Mesenteric fat pad (tissue), 1 donor: ENCODE measurements at places on chromosomes 13 and 19.
A peak's percentile ranks its signal among the peaks of the same experiment; 100 is the strongest.

DNA sequence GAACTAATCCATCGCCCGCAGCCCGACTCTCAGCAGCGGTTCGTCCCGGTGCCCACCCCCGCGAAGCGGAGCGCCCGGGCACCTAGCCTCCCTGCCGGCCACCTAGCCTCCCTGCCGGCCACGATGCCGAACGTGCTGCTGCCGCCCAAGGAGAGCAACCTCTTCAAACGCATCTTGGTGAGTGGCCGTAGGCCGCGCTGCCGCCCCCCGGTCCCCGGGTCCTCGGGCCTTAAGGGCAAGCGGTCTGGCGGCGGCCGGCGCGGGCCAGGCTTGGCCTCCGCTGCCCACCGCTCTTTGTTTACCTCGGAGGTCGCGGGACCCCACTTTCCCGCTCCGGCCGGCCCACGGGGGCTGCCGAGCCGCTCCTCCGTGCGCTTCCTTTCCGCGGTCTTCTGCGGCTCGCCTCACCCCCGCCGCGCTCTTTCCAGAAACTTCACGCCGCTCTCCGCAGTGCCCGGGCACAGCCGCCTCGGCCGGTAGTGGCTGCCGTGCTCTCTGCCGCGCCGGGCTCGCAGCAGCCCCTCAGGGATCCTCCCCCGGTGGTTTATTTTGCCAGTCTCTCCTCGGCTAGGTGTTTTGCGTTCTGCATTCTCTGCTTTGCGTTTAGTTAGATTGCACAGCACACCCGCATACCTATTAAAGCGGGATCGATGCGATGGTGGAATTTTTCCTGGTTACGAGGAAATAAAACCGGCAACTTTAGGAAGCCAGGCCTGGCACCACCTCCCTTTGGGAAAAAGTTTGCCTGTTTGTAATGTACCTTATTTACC, 524 bp downstream of the NAA16 start:
- no peak for DNase-seq

- DNase-seq, result no peak
Observed at GRCh38 chr19:3062165-3063105, at the start of gene TLE5. TLE5 (minus strand) TSS chr19:3062495; CDS start chr19:3062200, 295 bp downstream.

DNA sequence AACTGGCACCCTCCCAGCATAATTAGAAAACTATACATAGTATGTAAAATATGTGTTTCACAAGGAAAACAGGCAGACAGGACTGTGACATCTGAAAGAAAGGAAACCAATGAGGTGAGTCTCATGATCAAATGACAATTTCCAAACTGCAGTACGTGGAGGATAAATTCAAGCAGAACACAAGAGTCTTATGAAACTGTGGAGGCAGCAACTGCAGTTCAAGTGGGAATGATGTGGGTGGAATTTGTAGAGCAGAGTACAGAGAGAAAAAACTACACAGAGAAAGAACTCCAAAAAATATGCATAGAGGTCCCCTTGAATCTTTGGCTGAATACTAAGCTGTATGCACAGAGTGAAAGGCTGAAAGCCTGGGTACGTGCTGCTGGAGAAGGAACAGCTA, 9.7 kb downstream of the SIGLEC6 start:
- no peak for DNase-seq

- no peak for DNase-seq
Observed at GRCh38 chr19:30183807-30184490, 188.2 kb upstream of the ZNF536 start.

DNA sequence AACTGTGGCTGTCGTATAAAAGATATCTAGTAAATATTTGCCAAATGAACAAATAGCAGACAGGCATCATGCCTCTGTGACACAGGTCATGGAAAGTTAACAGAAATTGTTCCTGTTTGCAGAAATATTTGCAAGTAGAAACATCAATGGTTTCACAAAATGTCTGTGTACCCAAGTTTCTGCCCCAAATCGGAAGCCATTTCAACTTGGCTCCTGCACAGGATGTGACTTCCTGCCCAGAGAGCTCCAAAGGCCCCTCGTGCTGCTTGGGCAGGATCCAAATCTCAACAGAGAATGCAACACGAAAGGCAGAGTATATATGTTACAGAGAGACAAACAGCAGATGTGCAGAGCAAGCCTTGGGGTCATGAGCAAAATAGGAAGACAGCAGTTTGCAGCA, 95.5 kb upstream of the SERP2 start:
- no peak for DNase-seq

DNA sequence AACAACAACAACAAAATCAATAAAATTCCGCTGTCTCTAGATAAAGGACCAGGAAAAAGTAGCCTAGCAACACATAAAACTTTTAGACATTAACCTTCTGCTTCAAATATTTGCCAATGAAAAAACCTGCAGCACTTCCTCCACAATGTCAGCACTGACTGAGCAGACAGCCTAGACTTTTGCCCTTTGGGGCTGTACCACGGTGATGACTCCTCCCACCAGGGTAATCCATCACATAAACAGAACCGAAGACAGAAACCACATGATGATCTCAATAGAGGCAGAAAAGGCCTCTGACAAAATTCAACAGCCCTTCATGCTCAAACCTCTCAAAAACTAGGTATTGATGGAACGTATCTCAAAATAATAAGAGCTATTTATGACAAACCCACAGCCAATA, 30.2 kb upstream of the TRPC4 start:
- DNase-seq, result no peak

DNA sequence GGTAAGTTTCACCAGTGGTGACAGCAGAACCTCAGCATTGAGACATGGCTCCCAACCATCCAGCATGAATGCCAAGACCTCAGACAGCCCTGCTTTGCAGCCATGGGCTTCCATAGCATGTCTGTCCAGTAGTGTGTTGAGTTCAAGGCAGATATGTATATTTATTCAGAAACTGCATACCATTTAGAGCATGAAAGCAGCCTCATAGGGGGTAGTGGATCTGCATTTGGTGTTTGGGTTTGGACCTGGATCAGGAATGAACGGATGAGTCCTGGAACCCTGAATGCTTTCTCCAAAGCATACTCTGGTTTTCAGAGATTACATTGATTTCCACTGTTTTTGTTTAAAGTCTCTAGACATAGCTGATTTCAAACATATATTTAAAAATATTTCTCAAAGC, 114.3 kb downstream of the ESD start:
- no peak for DNase-seq

DNA sequence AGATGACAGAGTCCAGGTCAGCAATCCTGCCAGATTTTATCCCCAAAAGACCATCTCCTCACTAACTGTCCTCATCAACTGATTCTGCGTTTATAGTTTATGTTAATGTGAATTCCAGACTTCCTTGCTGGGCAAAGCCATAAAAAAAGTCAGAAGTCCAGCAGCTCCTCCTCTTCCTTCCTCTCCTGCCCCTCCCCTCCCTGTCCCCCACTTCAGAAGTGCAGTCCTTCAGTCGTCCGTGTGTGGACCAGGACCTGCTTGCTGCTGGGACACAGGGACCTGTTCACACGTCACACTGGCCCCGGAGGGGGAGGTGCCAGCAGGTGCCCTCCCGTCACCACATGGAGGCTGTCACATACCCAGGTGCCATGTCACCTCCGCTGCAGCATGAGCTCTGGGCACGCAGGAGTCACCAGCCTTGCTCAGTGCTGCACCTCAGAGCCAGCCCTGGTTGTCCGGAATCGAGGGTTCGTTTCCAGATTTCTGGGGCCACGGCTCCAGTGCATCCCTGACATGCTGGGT, 4.0 kb upstream of the MCF2L start:
- no peak for DNase-seq

- no peak for DNase-seq
Observed at GRCh38 chr13:43071824-43072223, 48.4 kb downstream of the DNAJC15 start.

DNA sequence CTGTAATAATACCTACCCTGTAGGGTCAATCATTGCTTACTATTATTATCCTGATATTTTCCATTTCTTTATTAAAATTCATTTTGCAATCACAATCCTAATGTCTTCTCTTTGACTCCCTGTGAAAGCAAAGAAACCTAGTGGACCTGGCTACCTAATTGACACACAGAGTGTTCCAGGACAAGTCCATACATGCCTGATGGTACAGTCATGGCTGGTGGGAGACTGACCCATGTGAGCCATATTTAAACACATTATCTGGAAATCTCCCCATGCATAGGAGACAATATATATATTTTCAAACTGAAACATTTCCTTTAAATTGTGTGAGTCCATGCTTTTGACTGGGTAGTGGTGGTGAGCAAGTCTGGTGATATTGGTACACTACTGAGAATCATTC, 230.6 kb upstream of the DACH1 start:
- DNase-seq, result no peak

DNA sequence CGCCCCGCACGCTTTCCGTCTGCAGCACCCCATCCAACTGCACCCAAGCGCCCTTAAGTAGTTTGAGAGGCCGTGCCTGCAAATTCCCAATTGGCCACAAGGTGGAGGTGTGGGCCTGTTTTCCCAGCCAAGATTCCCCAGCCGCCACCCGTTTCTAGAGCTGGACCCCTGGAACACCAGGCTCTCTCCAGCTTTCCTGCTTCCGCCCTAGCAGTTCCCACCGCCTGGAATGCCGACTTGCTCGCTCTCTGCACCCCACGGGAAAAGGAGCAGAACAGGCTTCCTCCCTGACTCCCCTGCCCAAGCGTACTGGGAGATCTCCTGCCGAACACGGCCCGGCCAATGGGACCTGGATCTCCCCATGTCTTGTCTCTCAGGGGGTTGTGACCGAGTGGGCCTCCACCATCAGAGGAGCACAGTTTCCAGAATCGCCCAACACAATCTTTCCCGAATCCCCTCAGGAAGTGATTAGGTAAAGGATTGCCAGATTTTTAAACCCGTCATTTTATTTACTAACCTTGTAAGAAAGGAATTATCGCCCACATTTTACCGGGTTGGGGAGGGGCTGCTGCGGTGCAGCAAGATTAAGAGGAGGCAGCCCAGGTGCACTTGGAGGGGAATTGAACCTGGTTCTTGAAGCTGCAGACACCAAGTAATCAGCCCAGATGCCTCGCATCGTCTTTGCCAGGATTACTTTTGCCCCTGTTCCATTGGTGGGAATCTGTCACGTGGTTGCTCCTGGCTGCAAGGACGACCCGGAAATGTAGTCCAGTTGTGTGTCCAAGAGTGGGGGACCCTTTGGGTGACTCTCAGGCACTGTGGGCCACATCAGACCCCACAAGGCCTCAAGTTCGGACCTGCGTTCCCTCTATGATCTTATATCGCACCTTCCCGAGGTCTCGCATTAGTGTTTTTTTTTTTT, 3.5 kb upstream of the NAPSA start:
- no peak for DNase-seq

- DNase-seq, result no peak
Observed at GRCh38 chr13:83752141-83752540, 130.1 kb downstream of the SLITRK1 start.

- no peak for DNase-seq
Observed at GRCh38 chr19:31095100-31095804, 254.0 kb downstream of the TSHZ3 start.

- peak; percentile 90 for DNase-seq
Observed at GRCh38 chr19:23914402-23915286, at the start of gene ZNF726. ZNF726 (plus strand) TSS chr19:23914886; CDS start chr19:23914995, 109 bp downstream.

- peak; percentile 95 for DNase-seq
Observed at GRCh38 chr19:39397360-39398296, 6.5 kb downstream of the MED29 start.

DNA sequence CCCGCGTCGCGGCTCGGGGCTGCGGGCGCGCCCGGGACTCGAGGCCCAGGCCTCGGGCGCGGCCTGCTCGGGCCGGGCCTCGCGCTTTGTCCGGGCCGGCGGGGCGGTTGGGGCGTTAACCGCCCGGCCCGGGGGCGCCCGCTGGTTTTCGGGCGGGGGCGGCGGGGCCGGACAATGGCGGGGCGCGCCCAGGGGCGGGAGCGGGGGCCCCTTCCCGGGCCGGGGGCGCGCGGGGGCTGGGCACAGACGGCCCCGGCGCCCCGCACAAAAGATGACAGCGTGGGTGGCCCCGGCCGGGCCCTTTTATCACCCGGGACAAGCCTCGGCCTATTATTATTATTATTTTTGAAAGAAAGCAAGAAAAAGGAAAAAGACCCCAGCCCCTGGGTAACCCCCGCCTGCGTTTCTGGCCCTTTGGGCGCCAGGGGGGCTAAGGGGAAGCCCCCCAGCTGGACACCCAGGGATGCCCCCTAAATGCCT, 419 bp downstream of the KDM4B start:
- DNase-seq, result no peak

DNA sequence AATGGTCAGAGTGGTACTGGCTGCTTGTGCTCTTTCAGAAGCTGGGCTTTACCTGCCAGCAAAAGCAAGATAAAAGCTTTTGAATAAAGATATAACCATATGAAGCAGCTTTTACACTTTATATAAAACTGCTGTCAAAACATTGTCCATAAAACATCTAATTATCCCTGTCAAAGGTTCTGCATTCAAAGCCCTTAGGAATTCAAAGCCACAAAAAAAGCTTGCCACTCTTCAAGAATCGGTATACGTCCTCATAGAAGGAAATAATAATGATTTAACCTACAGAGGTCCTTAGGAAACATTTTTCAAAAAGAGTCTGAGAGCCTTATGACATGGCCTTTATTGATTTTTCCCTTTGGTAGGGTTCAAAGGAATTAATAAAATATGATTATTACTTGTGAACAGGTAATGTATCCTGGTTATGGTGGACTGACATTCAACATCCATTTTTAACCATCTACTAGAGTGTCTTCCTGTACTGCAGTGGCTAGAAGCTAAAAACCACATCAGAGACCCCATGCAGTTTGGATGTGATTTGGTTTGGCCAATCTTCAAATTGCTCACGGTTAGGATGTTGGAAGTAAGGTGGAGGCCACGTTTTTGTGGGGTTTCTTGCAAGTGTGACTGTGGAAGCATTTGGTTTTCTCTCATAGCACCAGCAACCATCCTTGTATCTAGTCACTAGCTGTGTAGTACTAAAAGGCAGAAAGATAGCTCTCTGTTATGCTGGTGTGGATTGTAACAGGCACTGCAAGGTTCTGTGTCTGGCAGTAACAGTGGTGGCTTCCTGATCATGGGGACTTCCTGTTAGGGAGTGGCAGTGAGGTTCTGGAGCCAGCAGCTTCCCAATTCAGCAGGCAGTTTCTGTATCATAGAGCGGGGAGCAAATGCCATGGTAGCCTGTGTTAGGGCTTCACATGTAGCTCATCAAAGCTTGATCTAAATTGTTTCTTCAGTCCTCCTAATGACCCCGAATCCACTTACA, 441.5 kb downstream of the DIAPH3 start:
- DNase-seq, result no peak

GRCh38 chr19:47130589-47131227, at the start of gene SAE1:
SAE1 (plus strand) TSS chr19:47130835; CDS start chr19:47130931, 96 bp downstream.
- DNase-seq, result peak; percentile 100

- no peak for DNase-seq
Observed at GRCh38 chr19:47102346-47103060, 11.1 kb downstream of the ZC3H4 start.

- no peak for DNase-seq
Observed at GRCh38 chr19:34228347-34228746, 26.0 kb upstream of the GARRE1 start.

- no peak for DNase-seq
Observed at GRCh38 chr13:73913751-73914518, 220.3 kb downstream of the KLF12 start.

DNA sequence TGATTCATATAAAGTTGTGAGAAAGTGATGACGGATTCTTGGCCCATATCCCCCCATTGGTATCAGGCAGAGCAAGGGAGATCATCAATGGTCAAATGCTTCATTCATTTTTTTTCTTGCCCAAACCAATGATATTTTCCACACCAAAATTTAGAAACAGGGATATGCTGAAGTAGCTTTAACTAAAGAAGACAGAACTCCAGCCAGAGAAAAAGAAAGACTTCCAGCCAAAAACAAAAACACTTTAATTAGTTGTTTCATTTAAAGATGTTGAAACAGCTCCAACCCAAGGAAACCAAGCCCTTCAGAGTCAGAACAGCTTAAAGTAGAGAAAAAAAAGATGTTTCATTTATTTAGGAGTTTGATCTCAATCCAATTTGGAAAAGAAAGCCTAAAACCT, 358.9 kb upstream of the NBEA start:
- no peak for DNase-seq
